NCI-H2227 treated with DMSO at 0.1 percent for 48 hours (cell line): ENCODE measurements at places on chromosomes 5 and 9.
A peak's percentile ranks its signal among the peaks of the same experiment; 100 is the strongest.

DNA sequence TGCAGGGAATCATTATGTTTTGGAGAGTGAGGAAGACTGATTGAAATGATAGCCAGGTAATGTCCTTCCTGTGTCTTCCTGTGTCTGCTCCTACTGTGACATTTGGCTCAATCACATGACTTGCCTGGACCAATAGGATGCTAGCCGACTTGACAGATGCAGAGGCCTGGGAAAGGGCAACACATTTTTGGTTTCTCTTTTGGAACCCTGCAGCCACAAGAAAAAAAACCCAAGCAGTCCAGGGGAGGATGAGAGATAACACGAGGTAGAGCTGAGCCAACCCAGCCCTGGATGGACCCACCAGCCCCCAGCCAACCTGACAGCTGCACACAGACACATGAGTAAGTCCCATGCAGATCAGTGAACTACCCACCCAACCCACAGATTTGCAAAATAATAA lies 256.1 kb upstream of the SMARCA2 start:
- no peak for DNase-seq

- no peak for DNase-seq
Observed at GRCh38 chr9:19441730-19442129, 32.9 kb downstream of the ACER2 start.

GRCh38 chr5:177357459-177358351 lies at the start of gene RGS14:
Gene RGS14 (plus strand): TSS chr5:177357924. CDS start chr5:177358025, 101 bp downstream.
- DNase-seq, result peak; percentile 8

DNA sequence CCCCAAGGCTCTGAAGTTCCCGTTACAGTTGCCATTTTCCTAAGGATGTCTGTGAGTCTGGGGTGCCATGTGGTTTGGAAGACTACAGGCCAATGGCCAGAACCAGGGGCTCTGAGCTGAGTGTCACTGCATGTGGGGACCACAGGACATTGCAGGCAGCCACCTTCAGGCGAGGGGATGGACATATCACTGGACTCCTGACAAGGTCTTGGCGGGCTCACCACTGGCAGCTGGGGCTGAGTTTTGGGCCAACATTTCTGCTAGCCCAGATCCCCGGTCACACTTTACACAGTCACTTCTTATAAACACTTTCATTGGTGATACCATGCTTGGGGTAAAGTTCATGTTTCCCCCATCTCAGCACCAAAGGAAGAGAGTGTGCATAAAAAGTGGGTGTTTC lies 109.8 kb downstream of the RASGRF2 start:
- DNase-seq, result no peak

GRCh38 chr9:137390553-137391410 lies 32.2 kb downstream of the EXD3 start:
- DNase-seq, result no peak

GRCh38 chr5:20610681-20611080 lies 622.7 kb upstream of the CDH18 start:
- peak; percentile 39 for DNase-seq

- DNase-seq, result no peak
Observed at GRCh38 chr9:130020618-130021017, 22.4 kb downstream of the FNBP1 start.

- no peak for DNase-seq
Observed at GRCh38 chr9:15369871-15370270, 52.8 kb upstream of the SNAPC3 start.

DNA sequence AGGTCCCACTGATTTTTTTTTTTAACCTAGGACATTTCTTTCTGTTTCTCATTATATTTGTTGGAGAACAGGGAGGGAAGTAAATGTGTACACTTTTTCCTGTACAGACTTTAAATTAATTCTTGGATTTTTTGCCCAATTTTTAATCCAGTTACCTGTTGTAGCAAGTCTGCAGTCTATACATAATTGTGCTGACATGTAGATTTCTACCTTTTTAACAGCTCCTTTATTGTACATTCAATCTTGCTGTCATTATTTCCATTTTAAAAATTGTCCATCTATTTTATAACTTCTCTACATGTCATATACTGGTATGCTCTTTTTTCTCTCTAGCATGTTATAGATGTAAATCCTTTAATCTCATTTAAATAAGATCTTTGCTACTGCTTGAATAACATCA lies 1838.7 kb upstream of the CDH9 start:
- no peak for DNase-seq

GRCh38 chr9:116395699-116396037 lies 242.1 kb downstream of the PAPPA start:
- no peak for DNase-seq

DNA sequence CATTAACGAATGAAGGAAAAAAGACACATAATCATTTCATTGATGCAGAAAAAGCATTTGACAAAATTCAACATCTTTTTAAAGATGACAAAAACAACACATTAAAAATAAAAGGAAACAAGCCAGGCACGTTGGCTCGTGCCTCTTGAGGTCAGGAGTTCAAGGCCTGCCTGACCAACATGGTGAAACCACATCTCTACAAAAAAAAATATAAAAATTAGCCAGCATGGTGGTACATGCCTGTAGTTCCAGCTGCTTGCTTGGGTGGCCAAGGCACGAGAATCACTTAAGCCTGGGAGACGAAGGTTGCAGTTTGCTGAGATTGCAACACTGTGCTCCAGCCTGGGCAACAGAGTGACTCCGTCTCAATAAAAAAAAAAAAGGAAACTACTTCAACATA lies 77.0 kb downstream of the ERCC6L2 start:
- DNase-seq, result no peak
